ENCODE measurements at places on chromosomes 2 and 18.

DNA sequence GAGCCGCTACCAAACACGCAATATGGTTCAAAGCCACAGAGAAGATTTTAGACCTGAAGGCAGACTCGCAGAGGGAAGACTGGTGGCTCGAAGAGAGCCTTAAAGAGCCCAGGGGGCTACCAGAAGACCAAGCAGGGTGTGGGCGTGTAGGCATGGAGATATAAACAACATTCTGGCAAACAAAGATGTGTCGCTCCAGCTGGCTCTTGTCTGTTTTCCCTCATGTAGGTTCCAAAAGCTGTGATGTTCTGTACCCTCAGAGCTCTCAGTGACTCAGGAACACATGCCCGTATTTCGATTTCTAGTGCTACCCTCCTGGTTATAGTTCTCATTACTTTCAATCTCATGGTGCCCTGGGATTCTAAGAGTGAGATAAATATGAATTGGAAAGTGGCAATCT lies 44.5 kb downstream of the DOCK10 start:
- H3K27me3 ChIP-seq, result no peaks in the 10 kb centered on the region
- DNase-seq, result no peak
- H3K36me3 ChIP-seq, result no peaks in the 10 kb centered on the region
- H3K27ac ChIP-seq, result no peak overlapping the region
- no peak overlapping the region for H3K4me3 ChIP-seq

DNA sequence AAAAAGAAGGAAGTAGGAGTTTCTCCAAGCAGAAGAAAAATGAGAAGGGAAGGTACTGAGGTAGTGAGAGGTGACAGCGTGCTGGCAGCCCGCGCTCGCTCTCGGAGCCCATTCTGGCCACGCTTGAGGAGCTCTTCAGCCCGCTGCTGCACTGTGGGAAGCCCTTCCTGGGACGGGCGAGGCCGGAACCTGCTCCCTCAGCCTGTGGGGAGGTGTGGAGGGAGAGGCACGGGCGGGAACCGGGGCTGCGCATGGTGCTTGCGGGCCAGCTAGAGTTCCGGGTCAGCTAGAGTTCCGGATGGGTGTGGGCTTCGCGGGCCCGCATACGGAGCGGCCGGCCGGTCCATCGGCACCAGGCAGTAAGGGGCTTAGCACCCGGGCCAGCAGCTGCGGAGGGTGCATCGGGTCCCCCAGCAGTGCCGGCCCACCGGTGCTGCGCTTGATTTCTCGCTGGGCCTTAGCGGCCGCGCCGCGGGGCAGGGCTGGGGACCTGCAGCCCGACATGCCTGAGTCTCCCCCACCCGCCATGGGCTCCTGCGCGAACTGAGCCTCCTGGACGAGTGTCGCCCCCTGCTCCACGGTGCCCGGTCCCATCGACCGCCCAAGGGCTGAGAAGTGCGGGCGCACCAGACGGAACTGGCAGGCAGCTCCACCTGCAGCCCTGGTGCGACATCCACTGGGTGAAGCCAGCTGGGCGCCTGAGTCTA lies 11.1 kb upstream of the CYS1 start:
- H3K4me3 ChIP-seq, result no peak overlapping the region
- H3K27me3 ChIP-seq, result no peaks in the 10 kb centered on the region
- no peak for DNase-seq
- H3K36me3 ChIP-seq, result no peaks in the 10 kb centered on the region

- no peak overlapping the region for H3K27ac ChIP-seq
- no peak for DNase-seq
- no peaks in the 10 kb centered on the region for H3K4me1 ChIP-seq
- no peaks in the 10 kb centered on the region for H3K27me3 ChIP-seq
- no peak overlapping the region for H3K4me3 ChIP-seq
These were observed 22.6 kb upstream of the GIGYF2 start for GRCh38 chr2:232674491-232674890.

GRCh38 chr2:102603904-102604303 lies 15.4 kb upstream of the SLC9A2 start:
- no peaks in the 10 kb centered on the region for H3K27me3 ChIP-seq
- H3K4me1 ChIP-seq, result peaks cover 8% of the 10 kb centered on the region
- DNase-seq, result no peak
- H3K36me3 ChIP-seq, result no peaks in the 10 kb centered on the region
- H3K4me3 ChIP-seq, result no peak overlapping the region

- no peak overlapping the region for H3K27ac ChIP-seq
- no peaks in the 10 kb centered on the region for H3K4me1 ChIP-seq
- DNase-seq, result no peak
- H3K27me3 ChIP-seq, result no peaks in the 10 kb centered on the region
- H3K4me3 ChIP-seq, result no peak overlapping the region
These were observed 5.8 kb upstream of the D2HGDH start for GRCh38 chr2:241728627-241729026.

- no peaks in the 10 kb centered on the region for H3K27me3 ChIP-seq
- no peak for DNase-seq
- no peak overlapping the region for H3K4me3 ChIP-seq
- peaks cover 17% of the 10 kb centered on the region for H3K4me1 ChIP-seq
These were observed 390.4 kb downstream of the CMPK2 start for GRCh38 chr2:6475155-6475940.

DNA sequence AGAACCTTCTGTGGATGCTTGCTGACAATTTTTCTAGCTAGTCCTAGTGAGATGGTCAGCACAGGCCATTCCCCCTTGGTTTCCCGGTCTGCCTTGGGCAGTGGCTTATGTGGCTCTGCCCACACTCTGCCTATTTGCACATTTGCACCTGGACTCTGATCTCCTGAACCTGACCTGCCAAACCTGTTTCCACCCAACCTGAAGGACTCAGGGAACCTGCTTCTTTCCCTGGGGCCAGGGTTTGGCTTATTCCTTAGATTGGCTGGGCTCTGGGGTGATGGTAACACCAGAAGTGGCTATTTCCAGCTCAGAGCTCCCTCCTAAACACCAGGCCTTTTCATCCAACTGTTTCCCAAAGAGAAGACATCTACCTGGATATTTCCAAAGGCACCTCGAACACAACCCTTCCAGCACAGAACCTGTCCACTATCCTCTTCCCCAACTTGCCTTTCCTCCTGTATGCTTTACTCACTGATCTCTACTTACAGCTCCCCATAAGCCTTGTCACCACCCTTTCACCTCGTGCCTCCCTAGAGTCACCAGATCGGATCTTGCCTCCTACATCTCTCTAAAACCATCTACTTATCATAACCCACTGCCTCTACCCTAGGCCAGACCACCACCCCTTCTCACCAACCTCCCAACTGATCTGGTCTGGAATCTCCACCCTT lies 5.8 kb upstream of the MTA3 start:
- H3K4me3 ChIP-seq, result no peak overlapping the region
- H3K27ac ChIP-seq, result no peak overlapping the region
- peaks cover 4% of the 10 kb centered on the region for H3K4me1 ChIP-seq
- no peaks in the 10 kb centered on the region for H3K27me3 ChIP-seq
- H3K36me3 ChIP-seq, result no peaks in the 10 kb centered on the region

DNA sequence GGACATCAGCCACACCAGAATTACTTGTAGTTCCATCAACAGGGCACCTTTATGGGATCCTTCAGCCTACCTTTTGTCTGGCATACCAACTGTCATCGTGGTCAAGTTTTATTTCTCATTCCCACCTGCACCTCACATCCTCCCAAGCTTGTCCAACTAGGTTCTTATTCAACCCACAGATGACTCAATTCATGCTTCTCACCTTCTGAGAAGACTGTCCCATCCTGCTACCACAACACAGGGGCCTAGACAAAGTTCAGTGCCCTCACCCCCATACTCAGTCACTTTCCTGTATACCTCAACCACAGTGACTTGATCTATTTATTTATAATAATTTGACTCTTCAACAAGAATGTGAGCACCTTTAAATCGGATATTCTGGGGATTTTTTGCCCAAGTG lies 114.4 kb upstream of the ACVR1C start:
- H3K36me3 ChIP-seq, result no peaks in the 10 kb centered on the region
- no peak overlapping the region for H3K4me3 ChIP-seq
- no peaks in the 10 kb centered on the region for H3K27me3 ChIP-seq
- no peak for DNase-seq
- no peak overlapping the region for H3K27ac ChIP-seq

GRCh38 chr2:240024766-240025165 lies 376 bp downstream of the NDUFA10 start:
- H3K36me3 ChIP-seq, result no peaks in the 10 kb centered on the region
- peak; percentile 26 for DNase-seq
- H3K27ac ChIP-seq, result no peak overlapping the region
- H3K4me3 ChIP-seq, result peak overlapping the region; percentile 99

GRCh38 chr2:16726147-16726546 lies 60.5 kb upstream of the CYRIA start:
- H3K27me3 ChIP-seq, result no peaks in the 10 kb centered on the region
- no peaks in the 10 kb centered on the region for H3K36me3 ChIP-seq
- no peak for DNase-seq
- no peak overlapping the region for H3K4me3 ChIP-seq
- H3K27ac ChIP-seq, result no peak overlapping the region

DNA sequence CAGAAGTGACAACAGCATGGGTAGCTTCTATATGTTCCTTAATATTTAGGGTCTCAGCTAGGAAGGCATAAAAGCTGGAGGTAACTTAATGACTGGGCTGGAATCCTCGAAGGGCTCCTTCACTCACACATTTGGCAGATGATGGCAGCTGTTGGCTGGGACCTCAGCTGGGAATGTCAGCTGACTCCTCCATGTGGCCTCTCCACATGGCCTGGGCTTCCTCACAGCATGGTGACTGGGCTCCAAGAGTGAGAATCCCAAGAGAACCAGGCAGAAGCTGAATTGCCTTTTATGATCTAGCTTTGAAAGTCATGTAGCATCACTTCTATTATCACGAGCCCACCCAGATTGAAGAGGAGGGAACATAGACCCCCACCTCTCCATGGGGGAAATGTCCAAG lies 54.9 kb downstream of the TET3 start:
- H3K27ac ChIP-seq, result no peak overlapping the region
- H3K27me3 ChIP-seq, result no peaks in the 10 kb centered on the region
- no peak overlapping the region for H3K4me3 ChIP-seq
- H3K4me1 ChIP-seq, result no peaks in the 10 kb centered on the region
- no peak for DNase-seq
- H3K36me3 ChIP-seq, result no peaks in the 10 kb centered on the region

GRCh38 chr18:67599277-67599676 lies 82.8 kb upstream of the DSEL start:
- H3K36me3 ChIP-seq, result no peaks in the 10 kb centered on the region
- H3K4me1 ChIP-seq, result no peaks in the 10 kb centered on the region
- H3K27ac ChIP-seq, result no peak overlapping the region

GRCh38 chr18:56060967-56061541 lies 473.1 kb upstream of the TCF4 start:
- no peaks in the 10 kb centered on the region for H3K27me3 ChIP-seq
- no peak overlapping the region for H3K4me3 ChIP-seq
- peak overlapping the region; percentile 53 for H3K27ac ChIP-seq
- H3K36me3 ChIP-seq, result no peaks in the 10 kb centered on the region
- H3K4me1 ChIP-seq, result peaks cover 23% of the 10 kb centered on the region
- no peak for DNase-seq

GRCh38 chr2:138213084-138213483 lies 248.8 kb downstream of the HNMT start:
- no peaks in the 10 kb centered on the region for H3K27me3 ChIP-seq
- H3K27ac ChIP-seq, result no peak overlapping the region
- no peak overlapping the region for H3K4me3 ChIP-seq
- no peak for DNase-seq
- H3K36me3 ChIP-seq, result no peaks in the 10 kb centered on the region

DNA sequence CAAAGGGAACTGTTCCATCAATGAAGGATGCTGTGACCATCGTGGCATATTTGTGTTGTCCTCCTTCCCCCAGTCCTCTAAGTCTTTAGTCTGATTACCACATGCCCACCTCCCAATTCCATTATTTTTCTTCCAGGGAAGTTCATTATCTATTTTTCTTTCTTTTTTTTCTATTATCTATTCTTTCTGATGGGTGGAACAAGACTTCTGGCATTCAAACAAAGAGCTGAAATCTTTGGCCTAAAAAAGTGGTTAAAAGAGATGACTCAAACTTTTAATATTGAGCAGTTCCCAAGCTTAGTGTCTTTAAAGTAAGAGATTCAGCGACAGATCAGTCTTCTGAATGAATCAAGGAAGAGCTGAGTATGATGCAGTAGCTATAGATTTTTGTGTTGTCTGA lies 66.6 kb downstream of the DIS3L2 start:
- no peaks in the 10 kb centered on the region for H3K4me1 ChIP-seq
- no peak overlapping the region for H3K4me3 ChIP-seq
- H3K36me3 ChIP-seq, result no peaks in the 10 kb centered on the region
- no peak for DNase-seq
- H3K27ac ChIP-seq, result no peak overlapping the region
- no peaks in the 10 kb centered on the region for H3K27me3 ChIP-seq

DNA sequence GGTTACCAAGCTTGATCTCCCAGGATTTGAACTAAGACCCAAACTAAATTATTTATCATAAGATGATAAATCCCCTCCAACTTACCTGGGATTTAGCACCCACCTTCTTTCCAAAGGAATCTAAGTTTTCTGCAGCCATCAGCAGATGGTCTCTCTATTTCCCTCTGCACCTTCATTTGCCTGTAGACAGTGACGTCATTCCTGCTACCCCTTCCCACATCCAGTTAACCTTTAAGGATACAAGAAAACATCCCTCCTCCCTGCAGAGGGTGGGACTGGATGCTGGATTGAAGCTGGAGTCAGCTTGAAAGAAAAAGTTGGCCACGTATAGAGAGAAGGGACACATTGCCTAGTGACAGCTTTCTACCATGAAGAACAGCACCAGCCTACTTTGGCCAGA lies 3.7 kb upstream of the DNER start:
- peaks cover 67% of the 10 kb centered on the region for H3K27me3 ChIP-seq
- H3K27ac ChIP-seq, result no peak overlapping the region
- H3K4me3 ChIP-seq, result no peak overlapping the region
- H3K36me3 ChIP-seq, result no peaks in the 10 kb centered on the region
- H3K4me1 ChIP-seq, result peaks cover 4% of the 10 kb centered on the region
- DNase-seq, result no peak
